ENCODE measurements at places on chromosomes 4 and X.
A peak's percentile ranks its signal among the peaks of the same experiment; 100 is the strongest.

- DNase-seq, result no peak
Measured at GRCh38 chrX:1536712-1537030, 314 bp downstream of the P2RY8 start.

DNA sequence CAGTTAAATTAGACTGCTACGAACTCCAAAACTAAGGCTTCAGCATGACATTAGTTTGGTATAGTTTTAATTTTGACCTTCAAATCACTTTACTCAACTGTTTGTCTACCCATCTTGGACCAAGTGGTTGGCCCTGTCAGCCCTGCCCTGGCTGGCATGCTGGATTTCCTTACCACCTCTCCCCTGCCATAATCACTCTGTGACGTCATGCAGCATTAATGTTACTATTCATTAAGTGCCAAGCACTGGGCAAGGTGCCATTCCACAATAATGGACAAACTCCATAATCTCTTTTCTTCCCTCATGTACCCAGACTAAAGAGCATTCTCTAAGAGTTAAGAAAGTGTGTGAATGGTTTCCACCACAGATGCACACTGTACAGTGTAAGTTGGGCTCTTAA is 277.0 kb upstream of the INTU start:
- no peak for DNase-seq

- no peak for DNase-seq
Measured at GRCh38 chr4:10589799-10590198, 94.8 kb downstream of the CLNK start.

GRCh38 chr4:111631215-111631999 is 513.8 kb upstream of the FAM241A start:
- peak; percentile 64 for DNase-seq

- DNase-seq, result no peak
Measured at GRCh38 chr4:27787195-27787594, 926.6 kb downstream of the STIM2 start.
